ENCODE measurements at places on chromosomes 7 and 10.

GRCh38 chr10:67433276-67433675 lies 262.7 kb downstream of the CTNNA3 start:
- no peaks in the 10 kb centered on the region for H3K27me3 ChIP-seq
- no peaks in the 10 kb centered on the region for H3K4me1 ChIP-seq
- no peaks in the 10 kb centered on the region for H3K36me3 ChIP-seq
- no peak for DNase-seq

GRCh38 chr10:132705173-132705572 lies 80.8 kb downstream of the NKX6-2 start:
- no peak overlapping the region for H3K4me3 ChIP-seq
- no peak for DNase-seq
- no peak overlapping the region for H3K27ac ChIP-seq

GRCh38 chr10:14667280-14667679 lies 107.4 kb downstream of the FAM107B start:
- no peak overlapping the region for H3K27ac ChIP-seq
- no peak for DNase-seq
- no peaks in the 10 kb centered on the region for H3K27me3 ChIP-seq
- peaks cover 17% of the 10 kb centered on the region for H3K4me1 ChIP-seq

GRCh38 chr7:155660059-155660757 lies 15.7 kb downstream of the RBM33 start:
- H3K4me3 ChIP-seq: no peak overlapping the region
- H3K27me3 ChIP-seq: no peaks in the 10 kb centered on the region
- peak overlapping the region; percentile 95 for H3K27ac ChIP-seq
- DNase-seq: no peak
- peaks cover 51% of the 10 kb centered on the region for H3K4me1 ChIP-seq

- H3K27me3 ChIP-seq: peaks cover 11% of the 10 kb centered on the region
- H3K36me3 ChIP-seq: no peaks in the 10 kb centered on the region
- H3K4me3 ChIP-seq: no peak overlapping the region
- DNase-seq: no peak
- H3K4me1 ChIP-seq: peaks cover 8% of the 10 kb centered on the region
- H3K27ac ChIP-seq: no peak overlapping the region
Observed at GRCh38 chr10:30404540-30404939, 29.4 kb upstream of the MAP3K8 start.

GRCh38 chr7:155222573-155222972 lies 75.1 kb upstream of the INSIG1 start:
- no peak overlapping the region for H3K4me3 ChIP-seq
- H3K27ac ChIP-seq: no peak overlapping the region
- H3K4me1 ChIP-seq: peaks cover 18% of the 10 kb centered on the region
- peaks cover 2% of the 10 kb centered on the region for H3K27me3 ChIP-seq

DNA sequence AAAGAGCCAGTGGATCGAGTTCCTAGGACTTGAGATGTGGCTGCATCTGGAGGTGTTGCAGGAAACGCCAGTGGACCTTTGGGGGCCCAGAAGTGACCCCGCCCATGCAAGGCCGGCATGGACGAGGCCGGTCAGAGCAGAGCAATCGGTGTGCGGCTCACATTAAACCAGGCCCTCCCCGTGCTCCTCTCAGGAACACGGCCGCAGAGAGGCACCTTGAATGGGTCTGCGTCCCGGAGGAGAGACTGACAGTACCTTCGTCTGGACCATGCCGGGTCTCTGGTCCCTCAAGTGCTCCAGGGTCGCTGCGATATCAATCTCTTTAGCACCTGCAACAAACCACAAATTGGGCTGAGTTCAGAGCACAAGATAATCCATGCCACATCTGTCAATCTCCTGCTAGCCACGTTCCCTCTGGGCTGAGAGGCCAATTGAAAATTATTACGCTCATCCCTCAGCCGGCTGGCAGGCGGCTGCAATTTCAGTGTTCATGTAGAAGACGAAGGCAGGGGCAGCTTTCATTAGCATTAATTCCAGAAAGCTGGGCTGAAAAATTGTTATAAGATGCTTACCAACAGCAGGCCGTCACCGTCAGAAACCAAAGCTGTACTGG lies 212.0 kb downstream of the DNAJB6 start:
- no peaks in the 10 kb centered on the region for H3K27me3 ChIP-seq
- H3K4me3 ChIP-seq: no peak overlapping the region
- peaks cover 3% of the 10 kb centered on the region for H3K4me1 ChIP-seq

GRCh38 chr7:55164527-55164926 lies 145.7 kb downstream of the EGFR start:
- DNase-seq: no peak
- no peaks in the 10 kb centered on the region for H3K4me1 ChIP-seq
- H3K36me3 ChIP-seq: no peaks in the 10 kb centered on the region
- no peaks in the 10 kb centered on the region for H3K27me3 ChIP-seq
- H3K4me3 ChIP-seq: no peak overlapping the region
- no peak overlapping the region for H3K27ac ChIP-seq

GRCh38 chr10:75739414-75740143 lies 308.2 kb downstream of the LRMDA start:
- H3K27ac ChIP-seq: no peak overlapping the region
- DNase-seq: no peak
- no peaks in the 10 kb centered on the region for H3K36me3 ChIP-seq
- no peaks in the 10 kb centered on the region for H3K4me1 ChIP-seq
- H3K27me3 ChIP-seq: no peaks in the 10 kb centered on the region
- H3K4me3 ChIP-seq: no peak overlapping the region

DNA sequence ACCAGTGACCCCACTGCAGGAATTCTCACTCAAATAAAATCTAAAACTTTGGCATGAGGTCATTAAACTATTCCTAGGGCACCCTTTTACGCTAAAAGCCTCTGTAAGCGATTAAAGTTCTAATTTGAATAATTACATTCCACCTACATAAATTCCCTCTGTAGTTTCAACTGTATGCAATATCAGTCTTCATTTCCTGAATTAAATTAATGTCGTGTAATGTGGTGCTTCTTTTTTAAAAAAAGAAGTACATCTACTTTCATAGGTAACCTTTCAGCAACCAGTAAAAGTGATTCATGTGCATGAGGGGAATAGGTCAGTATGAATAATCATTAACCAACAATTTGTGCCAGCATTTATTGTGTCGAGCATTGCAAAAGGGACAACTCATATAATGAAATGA lies 44.7 kb downstream of the IMMP2L start:
- peaks cover 7% of the 10 kb centered on the region for H3K36me3 ChIP-seq
- H3K4me1 ChIP-seq: peaks cover 1% of the 10 kb centered on the region
- no peak overlapping the region for H3K4me3 ChIP-seq
- H3K27ac ChIP-seq: no peak overlapping the region
- no peaks in the 10 kb centered on the region for H3K27me3 ChIP-seq
- no peak for DNase-seq

DNA sequence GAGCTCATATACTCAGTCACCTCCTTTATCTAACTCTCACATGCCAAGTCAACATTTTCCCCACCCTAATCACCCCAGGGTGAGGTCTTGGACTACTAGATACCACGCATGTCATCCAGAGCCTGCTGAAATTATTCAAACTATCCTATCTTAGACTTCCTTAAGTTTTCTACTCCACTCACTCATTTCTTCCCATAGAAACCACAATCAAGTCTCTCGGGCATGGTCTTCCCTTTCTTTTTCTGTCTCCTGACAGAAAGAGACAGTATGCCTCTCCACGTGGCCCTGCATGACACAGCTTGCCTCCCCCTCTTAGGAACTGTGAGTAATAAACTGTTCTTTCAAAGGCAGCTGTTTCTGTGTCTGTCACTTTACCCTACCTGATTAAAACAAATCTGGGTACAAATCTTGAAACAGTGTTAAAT lies 29.4 kb downstream of the TAS2R41 start:
- DNase-seq: no peak
- H3K27ac ChIP-seq: no peak overlapping the region
- no peaks in the 10 kb centered on the region for H3K27me3 ChIP-seq
- H3K4me3 ChIP-seq: no peak overlapping the region
- H3K36me3 ChIP-seq: no peaks in the 10 kb centered on the region

- H3K4me1 ChIP-seq: no peaks in the 10 kb centered on the region
- H3K4me3 ChIP-seq: no peak overlapping the region
- DNase-seq: no peak
- H3K27me3 ChIP-seq: no peaks in the 10 kb centered on the region
Observed at GRCh38 chr7:14806891-14807290, 95.7 kb downstream of the DGKB start.

DNA sequence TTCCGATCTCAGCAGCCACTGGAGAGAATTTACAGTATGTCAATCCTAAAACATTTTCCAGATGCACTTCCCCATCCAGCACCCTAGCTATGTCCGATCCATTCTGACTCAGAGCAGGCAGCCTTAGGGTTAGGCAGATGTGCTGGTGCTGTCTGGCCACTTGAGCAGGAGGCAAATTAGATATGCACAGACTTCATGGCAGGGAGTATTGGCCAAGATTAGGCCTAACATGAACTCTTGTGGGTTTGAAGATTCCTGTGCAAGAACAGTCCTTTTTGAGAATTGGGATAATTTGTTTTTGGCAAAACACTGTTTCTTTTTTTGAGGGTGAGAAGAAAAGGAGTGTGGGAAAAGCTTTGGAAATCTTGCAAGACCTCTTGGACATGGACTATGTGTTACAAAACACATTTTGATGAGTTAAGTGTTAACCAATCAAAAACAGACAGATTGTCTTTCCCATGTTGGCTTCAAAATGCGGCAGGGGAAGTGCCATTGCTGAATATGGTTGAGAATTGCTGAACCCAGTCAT lies 218.6 kb upstream of the INHBA start:
- H3K4me1 ChIP-seq: no peaks in the 10 kb centered on the region
- peaks cover 20% of the 10 kb centered on the region for H3K27me3 ChIP-seq
- H3K27ac ChIP-seq: no peak overlapping the region
- no peaks in the 10 kb centered on the region for H3K36me3 ChIP-seq
- H3K4me3 ChIP-seq: no peak overlapping the region
- DNase-seq: no peak

- DNase-seq: no peak
- no peaks in the 10 kb centered on the region for H3K4me1 ChIP-seq
- no peak overlapping the region for H3K27ac ChIP-seq
- H3K36me3 ChIP-seq: no peaks in the 10 kb centered on the region
Observed at GRCh38 chr10:99579971-99580370, 40.3 kb downstream of the SLC25A28 start.

DNA sequence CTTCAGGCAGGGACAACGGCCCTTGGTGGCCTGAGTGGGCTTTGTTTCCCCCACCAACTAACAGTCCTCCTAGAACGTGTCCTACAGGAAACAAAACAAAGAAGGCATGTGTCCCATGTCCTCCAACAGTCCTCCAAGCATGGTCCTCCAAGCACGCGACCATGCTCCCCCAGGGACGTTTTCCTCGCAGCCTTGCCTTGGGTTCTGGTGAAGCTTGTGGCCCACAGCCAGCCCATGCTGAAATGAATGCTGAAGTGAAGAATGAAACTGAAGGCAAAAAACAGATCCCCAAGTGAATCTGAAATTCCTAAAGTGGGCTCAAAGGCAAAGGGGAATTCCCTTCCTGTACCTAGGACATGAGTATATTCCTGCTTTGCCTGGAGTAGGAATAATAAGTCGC lies 176.6 kb downstream of the JCAD start:
- no peak overlapping the region for H3K4me3 ChIP-seq
- H3K36me3 ChIP-seq: no peaks in the 10 kb centered on the region
- H3K27ac ChIP-seq: no peak overlapping the region

DNA sequence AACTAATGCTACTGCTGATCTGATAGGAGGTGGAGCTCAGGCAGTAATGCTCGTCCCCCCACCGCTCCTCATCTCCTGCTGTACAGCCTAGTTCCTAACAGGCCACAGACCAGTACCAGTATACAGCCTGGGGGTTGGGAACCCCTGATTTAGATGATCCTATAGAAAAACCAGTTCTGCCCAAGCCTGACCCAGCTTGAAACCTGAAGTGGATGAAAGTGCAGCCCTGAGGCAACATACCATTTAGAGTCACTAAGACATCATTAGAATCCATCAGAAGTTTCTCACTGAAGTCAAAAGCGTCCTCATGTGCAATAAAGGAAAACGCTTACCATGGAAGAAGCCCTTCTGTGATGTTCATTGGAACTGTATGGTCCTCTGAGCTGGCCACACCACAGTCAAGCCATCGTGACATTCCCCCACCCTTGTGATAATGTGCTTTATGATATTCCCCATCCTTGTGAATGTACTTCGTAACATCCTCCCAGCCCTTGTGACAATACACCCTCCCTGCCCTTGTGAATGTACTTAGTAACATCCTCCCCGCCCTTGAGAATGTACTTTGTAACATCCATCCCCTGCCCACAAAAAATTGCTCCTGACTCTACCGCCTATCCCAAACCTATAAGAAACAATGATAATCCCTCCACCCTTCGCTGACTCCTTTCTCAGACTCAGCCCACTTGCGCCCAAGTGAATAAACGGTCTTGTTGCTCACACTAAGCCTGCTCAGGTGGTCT lies 65.9 kb upstream of the HECTD2 start:
- no peaks in the 10 kb centered on the region for H3K4me1 ChIP-seq
- no peak overlapping the region for H3K4me3 ChIP-seq
- H3K27ac ChIP-seq: no peak overlapping the region
- H3K36me3 ChIP-seq: no peaks in the 10 kb centered on the region
- H3K27me3 ChIP-seq: no peaks in the 10 kb centered on the region

DNA sequence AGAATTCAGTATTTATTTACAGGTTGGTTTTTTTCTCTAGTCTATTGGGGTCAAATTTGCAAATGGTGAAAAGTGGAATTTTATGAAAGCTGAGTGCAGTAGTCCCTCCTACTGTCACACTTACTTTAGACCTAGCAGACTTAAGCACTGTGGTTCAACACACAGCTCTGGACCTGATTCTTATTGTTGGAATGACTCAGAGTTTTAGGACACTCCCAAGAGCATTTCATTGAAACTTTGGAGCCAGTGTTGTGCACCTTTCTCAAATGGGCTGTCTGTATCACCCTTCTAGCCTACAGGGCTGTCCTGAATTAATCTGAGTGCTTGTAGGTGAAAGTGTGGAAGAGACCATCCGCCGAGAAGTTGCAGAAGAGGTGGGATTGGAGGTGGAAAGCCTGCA lies 16.1 kb downstream of the NUDT13 start:
- peak overlapping the region; percentile 22 for H3K27ac ChIP-seq
- H3K36me3 ChIP-seq: peaks cover 38% of the 10 kb centered on the region
- no peak overlapping the region for H3K4me3 ChIP-seq
- DNase-seq: no peak
- no peaks in the 10 kb centered on the region for H3K27me3 ChIP-seq

GRCh38 chr7:151927540-151927939 lies 28.7 kb upstream of the GALNTL5 start:
- no peak for DNase-seq
- H3K4me3 ChIP-seq: no peak overlapping the region

GRCh38 chr10:104521901-104522694 lies 119.0 kb upstream of the SORCS3 start:
- no peak overlapping the region for H3K27ac ChIP-seq
- H3K36me3 ChIP-seq: no peaks in the 10 kb centered on the region
- no peak for DNase-seq
- H3K27me3 ChIP-seq: peaks cover 2% of the 10 kb centered on the region
- no peak overlapping the region for H3K4me3 ChIP-seq

DNA sequence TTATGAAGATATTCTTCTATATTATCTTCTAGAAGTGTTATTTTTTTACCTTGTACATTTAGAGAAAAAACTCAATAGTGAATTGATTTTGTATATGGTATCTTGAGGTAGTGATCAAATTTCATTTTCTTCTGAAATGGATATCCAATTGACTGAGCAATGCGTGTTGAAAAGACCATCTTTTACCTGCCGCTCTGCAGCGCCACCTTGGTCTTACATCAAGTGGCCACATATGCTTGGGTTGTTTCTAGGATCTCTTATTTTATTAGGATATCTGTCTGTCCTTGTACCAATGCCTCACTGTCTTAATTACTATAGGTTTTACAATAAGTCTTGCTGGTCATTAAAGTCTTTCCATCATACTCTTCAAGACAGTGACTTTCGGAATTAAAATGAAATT lies 53.0 kb downstream of the CUL2 start:
- H3K27me3 ChIP-seq: no peaks in the 10 kb centered on the region
- H3K4me1 ChIP-seq: peaks cover 11% of the 10 kb centered on the region
- H3K4me3 ChIP-seq: no peak overlapping the region
- no peak for DNase-seq
- H3K27ac ChIP-seq: no peak overlapping the region
- H3K36me3 ChIP-seq: peaks cover 59% of the 10 kb centered on the region

Data from activated T-helper 2 cell treated with anti-CD3 and anti-CD28 coated beads, Interferon-gamma antibody, Interleukin-2, Interleukin-4, amounts not matched to agents 10 μg/mL and 5 μg/mL and 100 μg/mL, durations not matched to agents 14 hours and 24 hours and 36 hours (primary cell).